ENCODE measurements at places on chromosomes 12 and 14. TPM values are rescaled to one million over a fixed set of nuclear protein-coding genes. Genes with fewer than 3 reads are reported as not detected.
A peak's percentile ranks its signal among the peaks of the same experiment; 100 is the strongest.

The RPL10L gene
- not detected for total RNA-seq

The NINJ2 gene
- total RNA-seq, result 0.97 TPM

The TCTN2 gene
- total RNA-seq, result 22.5 TPM

DNA sequence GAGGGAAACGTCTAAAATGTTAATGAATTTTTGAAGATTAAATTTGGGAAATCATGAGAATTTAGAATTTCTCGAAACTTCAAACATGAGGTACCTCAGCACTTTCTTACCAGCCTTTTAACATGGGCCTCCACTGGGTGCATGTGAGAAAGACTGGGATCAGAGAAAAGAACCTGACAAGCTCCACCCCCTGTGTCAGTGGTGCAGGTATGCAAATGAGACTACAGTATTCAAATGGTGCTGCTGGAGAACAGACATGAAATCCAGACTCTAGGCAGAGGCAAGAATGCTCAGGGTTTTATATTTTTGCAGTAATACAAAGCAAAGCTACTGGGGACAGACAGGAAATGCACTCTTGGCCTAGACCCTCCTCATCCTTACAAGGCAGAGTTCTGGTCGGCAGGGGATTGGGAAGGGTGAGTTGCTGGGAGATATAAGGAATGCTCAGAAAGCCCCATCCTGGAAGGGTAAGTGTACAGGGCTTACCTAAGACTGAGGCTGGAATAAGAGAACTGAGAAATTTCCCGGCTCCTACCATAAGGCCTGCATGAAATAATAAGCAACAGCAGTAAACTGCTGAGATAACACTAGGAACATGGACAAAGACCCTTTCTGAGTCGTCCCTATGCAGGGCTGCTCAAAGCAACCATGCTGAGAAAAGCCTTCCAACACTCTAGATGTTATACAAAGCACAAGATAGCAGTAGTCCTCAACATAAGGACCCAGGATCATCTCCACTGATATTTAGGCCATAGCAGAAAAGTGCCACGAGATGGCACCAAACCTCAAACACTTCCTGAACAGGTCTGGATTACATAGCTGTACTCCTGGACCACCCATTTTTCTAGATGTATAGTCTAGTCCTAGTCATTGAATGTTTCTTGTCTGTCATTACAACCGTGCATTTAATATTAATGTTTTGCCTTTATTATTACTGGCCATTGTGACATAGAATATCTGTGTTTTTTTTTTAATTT lies 260.8 kb downstream of the RASSF9 start:
- peak; percentile 27 for DNase-seq

- no peak for DNase-seq
Measured at GRCh38 chr12:19763488-19763887, 324.2 kb downstream of the AEBP2 start.

GRCh38 chr12:4068981-4069669 lies 195.9 kb upstream of the PARP11 start:
- no peak for DNase-seq

GRCh38 chr14:55370883-55371455 lies 40.7 kb downstream of the ATG14 start:
- DNase-seq, result no peak

DNA sequence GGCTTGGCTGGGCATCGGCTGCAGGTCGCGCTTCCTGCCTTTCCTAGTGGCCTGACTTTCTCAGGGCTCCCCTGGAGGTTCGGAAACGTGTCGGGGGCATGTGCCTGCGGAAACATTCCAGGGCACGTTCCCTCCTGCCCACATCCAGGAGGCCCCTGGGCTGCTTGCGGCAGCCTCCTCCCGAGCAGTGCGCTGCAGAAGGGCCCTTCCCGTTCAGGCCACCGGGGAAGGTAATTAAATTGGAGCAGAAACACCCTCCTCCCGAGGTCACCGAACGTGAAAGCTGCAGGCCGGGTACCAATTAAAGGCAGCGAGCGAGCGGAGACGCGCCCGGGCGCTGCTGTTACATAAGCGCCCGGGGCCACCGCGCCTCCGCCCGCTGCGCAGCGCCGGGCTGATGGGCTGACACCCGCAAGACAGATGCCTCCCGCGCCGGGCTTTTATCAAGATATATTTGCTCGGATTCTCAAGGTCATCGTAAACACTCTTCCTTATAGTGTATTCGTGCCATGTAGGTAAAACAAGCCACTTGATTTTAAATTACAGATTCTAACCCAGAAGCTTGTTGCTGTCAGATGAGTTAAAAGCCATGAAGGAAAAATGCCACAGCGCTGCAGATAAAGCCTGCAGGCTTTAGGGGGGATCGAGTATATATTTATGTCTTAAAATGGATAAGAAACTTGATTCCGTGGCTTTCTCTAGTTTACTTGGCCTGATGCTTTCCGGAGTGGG lies 31.4 kb downstream of the SSPN start:
- no peak for DNase-seq

GRCh38 chr12:59780605-59781135 lies 184.8 kb downstream of the SLC16A7 start:
- no peak for DNase-seq

GRCh38 chr12:53514628-53515290 lies 7.5 kb upstream of the NPFF start:
- no peak for DNase-seq

GRCh38 chr12:25121916-25122315 lies 73.0 kb downstream of the DNAI7 start:
- DNase-seq, result no peak

- DNase-seq, result no peak
Measured at GRCh38 chr12:65720136-65721130, 103.8 kb upstream of the HMGA2 start.
